Activated naive CD8-positive, alpha-beta T cell treated with anti-CD3 and anti-CD28 coated beads, Interleukin-2, amount 50 U/mL, for 16 hours (primary cell): ENCODE measurements at places on chromosomes 2 and 18.

DNA sequence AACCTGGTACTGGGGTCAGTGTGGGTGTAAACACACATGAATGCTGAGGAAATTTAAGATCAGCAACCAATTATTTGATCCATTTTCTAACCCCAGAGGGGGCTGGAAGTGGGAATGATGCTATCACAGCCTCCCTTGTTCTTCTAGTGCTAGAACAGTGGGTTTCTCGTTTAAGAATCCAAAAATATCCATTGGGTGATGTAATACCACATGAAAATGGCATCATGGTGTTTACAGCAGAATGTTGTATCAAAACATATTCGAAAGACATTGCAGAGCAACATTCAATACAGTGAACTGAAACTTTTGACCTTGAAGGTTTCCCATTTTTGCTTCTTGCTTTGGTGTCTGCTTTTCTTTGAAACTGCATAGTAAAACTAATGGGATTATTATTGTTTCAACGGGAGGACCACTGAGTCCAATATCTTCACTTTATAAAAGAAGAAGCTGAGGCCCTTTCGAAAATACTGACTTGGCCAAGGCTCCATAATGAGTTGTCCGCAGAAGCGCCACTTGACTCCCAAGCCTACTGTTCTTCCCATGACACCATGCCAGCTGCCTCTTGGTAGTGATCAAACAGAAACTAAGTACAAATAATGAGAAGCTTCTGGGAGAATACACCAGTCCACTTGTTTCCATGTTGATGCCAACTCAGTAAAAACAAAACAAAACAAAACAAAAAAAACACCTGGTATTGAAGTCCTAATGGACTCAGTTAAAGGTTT, 106.1 kb downstream of the COLEC12 start:
- no peak for DNase-seq

DNA sequence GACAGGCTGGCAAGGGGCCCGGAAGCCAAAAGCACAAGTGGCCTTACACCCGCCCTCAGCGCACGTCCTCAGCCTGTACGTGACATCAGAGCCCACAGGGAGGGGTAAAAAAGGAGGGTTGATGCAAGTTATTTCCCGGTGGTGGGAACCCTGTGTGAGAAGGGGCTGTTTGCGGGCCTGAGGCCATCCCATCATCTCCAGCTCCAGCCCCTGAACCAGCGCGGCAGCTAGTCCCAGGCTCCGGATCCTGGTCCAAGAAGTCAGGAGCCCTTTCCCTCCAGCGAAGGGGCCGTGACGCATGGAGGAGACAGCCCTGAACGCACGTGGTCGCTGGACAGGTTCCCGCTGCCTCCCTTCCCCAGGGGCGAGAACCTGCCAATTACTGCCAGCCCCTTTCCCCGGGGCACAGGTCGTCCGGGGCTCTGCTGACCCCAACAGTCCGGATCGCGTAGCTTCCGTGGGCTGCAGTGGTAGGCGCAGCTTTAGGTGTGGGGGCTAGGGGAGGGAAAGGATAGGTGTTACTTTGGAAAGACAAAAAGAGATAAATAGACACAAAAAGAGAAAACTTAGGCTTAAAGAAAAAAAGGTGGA, 1.3 kb upstream of the LRP2 start:
- no peak for DNase-seq

DNA sequence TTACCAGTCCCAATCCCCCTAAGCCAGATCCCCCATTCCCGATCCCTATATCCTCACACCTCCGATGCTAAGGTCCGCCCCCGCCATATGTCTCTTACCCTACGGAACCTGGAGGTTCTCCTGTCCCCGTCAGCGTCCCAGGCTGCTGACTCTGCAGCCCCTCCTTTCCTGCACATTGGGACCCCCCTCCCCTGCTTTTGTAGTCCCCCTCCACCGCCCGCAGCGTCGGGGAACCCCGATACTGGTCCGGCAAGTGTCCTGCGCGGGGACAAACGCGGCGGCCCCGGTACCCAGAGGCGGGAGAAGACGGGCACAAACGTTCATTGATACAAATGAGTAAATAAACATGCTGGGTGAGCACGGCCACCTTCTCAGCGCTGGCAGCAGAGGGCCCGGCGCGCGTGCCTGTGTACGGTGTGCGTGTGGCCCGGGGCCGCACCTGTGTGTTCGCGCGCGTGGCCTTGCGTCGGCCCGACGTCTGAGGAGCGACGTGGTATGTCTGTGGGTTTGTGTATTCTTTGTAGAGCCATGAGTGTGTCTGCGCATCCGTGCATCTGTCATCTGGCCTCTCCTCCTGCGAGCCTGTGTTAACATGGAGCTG, 2.0 kb upstream of the CYP26B1 start:
- no peak for DNase-seq

- DNase-seq = no peak
Observed at GRCh38 chr18:70553936-70554260, 265.1 kb downstream of the SOCS6 start.

DNA sequence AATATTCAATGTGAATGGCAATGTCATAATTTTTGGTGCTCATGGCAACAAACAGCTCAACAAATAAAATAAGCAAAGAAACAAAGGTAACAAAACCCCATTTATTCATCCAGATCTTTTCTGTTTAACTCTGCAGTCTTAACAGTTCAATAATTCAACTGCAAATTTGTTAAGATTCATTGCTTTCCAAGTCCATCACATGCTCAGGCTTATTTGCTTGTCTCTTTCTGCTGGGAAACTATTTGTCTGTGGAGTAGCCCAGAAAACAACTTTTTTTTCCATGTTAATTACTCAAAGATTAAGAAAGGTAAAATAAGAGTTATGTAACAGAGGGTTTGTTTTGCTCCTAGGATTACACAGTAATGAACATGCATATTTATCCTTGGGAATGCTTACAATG, 92.6 kb upstream of the PNPT1 start:
- DNase-seq = no peak

- DNase-seq = no peak
Observed at GRCh38 chr2:237210763-237211162, 125.1 kb downstream of the COPS8 start.

- DNase-seq = no peak
Observed at GRCh38 chr2:156470975-156471583, 34.9 kb downstream of the GPD2 start.

DNA sequence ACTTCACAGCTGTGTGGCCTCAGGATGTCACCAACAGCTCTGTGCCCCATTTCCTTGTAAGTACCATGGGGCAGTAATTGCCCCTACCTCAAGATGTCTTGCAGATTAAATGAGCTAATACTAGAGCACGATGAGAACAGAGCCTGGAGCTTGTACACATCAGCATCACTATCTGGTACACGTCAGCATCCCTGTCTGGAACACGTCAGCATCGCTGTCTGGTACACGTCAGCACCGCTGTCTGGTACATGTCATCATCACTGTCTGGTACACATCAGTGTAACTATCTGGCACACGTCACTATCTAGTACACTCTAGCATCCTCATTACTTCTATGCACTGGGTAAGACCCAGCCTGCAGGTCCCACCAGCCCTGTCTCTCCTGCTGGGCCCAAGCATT, 37.2 kb downstream of the AQP12A start:
- no peak for DNase-seq

- DNase-seq = no peak
Observed at GRCh38 chr2:19731515-19731914, 170.3 kb downstream of the TTC32 start.

DNA sequence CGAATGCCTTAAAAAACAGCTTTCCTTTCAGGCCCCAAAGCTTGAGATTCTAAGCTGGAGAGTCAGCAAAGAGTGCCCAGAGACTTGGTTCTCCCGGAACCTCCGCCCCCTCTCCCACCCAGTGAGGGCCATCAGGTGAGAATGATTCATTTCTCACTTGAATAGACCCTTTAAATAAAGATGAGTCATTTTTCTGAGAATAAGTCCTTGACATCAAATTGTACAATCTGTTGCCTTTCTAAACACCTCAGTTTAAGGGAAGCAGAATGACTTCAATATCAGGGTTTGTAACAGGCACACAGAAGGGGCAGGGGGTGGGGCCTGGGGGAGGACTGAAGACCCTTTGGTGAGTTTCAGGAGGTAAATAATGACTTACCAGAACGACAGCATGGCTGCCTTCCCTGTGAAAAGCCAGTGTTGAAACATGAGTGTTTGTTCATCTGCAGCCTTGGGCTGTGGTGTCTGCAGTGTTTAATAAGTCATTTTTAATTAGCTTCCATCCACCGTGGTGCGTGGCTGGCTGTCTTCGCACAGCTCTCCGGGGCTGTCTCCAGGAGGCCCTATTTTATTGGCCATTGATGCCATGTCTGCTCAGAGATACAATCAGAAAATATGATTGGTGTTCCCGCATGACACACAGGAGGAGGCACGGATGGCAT, 134.9 kb upstream of the ZNF236 start:
- DNase-seq = no peak

- DNase-seq = no peak
Observed at GRCh38 chr2:177765698-177766097, 306.9 kb downstream of the PDE11A start.

GRCh38 chr18:72458271-72458670, 85.9 kb downstream of the CBLN2 start:
- no peak for DNase-seq

DNA sequence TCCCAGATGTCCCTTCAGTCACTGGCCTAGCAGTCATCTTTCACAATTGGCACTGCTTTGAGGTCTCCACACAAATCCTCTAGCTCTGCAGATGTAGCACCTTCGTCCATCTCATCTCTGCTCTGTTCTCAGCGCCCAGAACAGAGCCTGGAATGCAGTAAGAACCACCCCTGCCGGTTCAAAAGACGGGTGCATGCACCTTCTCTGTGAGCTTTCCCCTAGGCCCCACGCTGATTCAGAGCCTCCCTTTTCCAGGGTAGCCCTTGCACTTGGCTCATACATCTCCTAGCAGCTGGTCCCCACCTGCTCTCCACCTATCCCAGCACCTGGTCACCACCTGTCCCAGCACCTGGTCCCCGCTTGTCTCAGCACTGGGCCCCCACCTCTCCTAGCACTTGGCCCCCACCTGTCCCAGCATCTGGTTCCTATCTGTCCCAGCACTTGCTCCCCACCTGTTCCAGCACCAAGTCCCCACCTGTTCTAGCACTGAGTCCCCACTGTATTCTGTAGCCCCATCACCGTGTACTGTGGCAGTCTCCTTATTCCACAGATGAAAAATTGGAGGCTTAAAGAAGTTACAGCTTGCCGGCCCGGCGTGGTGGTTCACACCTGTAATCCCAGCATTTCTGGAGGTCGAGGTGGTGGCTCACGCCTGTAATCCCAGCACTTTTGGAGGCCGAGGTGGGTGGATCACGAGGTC, 4.7 kb upstream of the KCNF1 start:
- no peak for DNase-seq

DNA sequence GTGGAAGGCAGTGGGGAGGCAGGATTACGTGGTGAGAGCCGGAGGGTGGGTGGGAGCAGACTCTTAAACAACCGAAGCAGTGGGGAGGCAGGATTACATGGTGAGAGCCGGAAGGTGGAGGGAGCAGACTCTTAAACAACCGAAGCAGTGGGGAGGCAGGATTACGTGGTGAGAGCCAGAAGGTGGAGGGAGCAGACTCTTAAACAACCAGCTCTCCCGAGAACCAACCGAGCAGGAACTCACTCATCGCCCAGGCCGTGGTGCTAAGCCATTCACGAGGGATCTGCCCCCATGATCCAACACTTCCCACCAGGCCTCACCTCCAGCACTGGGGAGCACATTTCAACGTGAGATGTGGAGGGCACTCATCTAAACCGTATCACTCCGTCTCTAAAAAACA, 87.7 kb downstream of the RTP5 start:
- DNase-seq = no peak

- no peak for DNase-seq
Observed at GRCh38 chr2:216540920-216541319, 42.3 kb downstream of the RPL37A start.

- DNase-seq = no peak
Observed at GRCh38 chr2:107132070-107132469, 246.1 kb upstream of the ST6GAL2 start.

- no peak for DNase-seq
Observed at GRCh38 chr2:69102041-69102593, 89.1 kb downstream of the ANTXR1 start.

DNA sequence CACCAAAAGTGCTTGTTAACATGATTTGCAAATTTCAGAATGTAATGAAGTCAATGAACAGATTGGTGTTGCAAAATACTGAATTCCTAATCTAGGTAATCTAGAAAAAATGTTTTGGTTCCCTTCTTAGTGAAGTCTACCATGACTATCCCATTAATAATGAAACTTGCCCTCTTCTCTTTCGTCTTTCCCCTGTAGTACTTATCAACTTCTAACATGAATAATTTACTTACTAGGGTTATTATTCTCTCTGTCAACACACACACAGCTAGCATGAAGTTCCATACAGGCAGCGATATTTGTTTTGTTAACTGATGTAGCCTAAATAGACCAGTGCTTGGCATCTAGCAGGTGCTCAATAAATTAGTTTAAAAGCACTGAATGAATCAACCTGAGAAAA, 160.2 kb downstream of the NCK2 start:
- no peak for DNase-seq

GRCh38 chr2:191930205-191930604, 83.3 kb upstream of the CAVIN2 start:
- no peak for DNase-seq

DNA sequence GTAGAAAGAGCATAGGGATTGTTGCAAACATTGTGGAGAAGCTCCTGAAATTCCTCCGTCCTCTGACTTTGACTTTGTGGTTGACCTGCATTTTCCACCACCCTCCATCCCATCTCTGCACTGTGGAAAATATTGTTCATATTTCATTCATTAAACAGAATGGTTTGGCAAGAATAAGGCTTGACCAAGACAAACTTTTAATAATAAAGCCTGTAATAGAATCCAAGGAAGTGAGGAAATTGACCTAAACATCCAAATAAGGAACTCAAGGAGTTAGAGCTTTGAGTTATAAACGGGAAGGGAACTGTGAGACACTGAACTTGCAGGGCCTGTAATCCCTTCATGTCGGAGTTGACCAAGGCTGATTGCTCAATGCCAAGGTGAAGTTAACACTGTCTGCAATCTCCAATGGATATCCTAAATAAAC, 115.2 kb downstream of the GFPT1 start:
- no peak for DNase-seq

- no peak for DNase-seq
Observed at GRCh38 chr2:155930312-155930711, 402.2 kb downstream of the NR4A2 start.
